ENCODE measurements at places on chromosomes 5 and 9.

GRCh38 chr9:83070261-83070660 lies 7.3 kb upstream of the RASEF start:
- no peak for DNase-seq

GRCh38 chr9:93301911-93302541 lies 118.1 kb downstream of the WNK2 start:
- no peak for DNase-seq

DNA sequence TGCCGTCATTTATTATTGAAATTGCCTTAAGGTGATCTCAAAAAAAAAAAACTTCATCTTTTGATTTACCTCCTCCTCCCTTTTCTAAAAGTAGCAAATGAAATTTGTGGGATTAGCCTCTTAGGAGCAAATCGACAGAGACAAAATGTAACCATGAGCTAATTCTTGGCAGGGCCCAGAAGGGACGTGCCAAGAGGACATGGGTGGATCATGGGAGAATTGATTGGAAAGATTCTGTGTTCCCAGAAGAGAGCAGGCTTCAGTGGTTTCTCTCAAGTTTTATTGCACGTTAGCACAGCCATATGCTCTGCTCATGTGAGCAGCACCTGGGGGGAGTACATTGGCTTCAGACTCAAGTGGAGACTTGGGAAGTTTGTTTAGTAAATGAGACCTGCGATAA lies 394.6 kb downstream of the ELAVL2 start:
- no peak for DNase-seq

DNA sequence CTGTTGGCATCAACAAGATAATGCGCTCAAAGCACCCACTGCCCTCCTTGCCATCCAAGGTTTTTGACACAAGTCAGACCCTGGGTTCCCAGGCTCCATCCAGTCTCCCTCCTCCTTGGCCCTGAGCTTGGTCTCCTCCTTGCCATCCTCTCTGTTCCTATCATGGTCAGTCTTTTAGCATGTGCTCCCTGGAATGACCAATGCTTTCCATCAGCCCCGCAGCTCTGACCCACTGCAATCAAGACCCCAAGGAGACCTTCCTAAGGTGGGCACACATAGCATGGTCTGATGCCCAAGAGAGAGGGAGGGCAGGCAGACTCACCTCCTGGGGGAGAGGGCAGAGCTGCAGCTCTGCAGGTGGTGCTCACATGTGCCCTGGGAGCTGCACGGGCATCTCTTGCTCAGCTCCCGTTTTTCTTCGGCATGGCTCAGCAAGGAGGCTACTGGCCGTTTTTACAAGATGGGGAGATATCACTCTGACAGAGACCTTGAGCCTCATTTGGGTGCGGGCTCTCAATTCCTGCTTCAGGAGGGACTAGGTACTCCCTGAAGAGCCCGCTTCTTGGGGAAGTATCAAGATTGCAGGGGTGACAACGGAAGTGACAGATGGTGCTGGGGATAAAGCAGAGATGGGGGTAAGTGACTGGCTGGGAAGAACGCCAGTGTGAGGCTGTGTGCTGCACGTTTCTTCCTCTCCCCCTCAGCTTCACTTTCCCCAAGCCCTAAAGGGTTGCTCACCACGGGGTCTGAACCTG lies 3.3 kb downstream of the SEPTIN8 start:
- no peak for DNase-seq

All from stimulated activated CD8-positive, alpha-beta memory T cell treated with anti-CD3 and anti-CD28 coated beads, Interleukin-15, amount 100 ng/mL, for 4 hours (primary cell).